ENCODE measurements at places on chromosomes 3 and 15. TPM values are rescaled to one million over a fixed set of nuclear protein-coding genes. Genes with fewer than 3 reads are reported as not detected.

- H3K4me1 ChIP-seq: peaks cover 21% of the 10 kb centered on the region
- no peaks in the 10 kb centered on the region for H3K27me3 ChIP-seq
- peaks cover 2% of the 10 kb centered on the region for H3K36me3 ChIP-seq
- H3K27ac ChIP-seq: no peak overlapping the region
These were observed 21.9 kb downstream of the MAPKBP1 start for GRCh38 chr15:41795996-41796856.

- H3K27me3 ChIP-seq: no peaks in the 10 kb centered on the region
- H3K27ac ChIP-seq: peak overlapping the region; percentile 84
- no peaks in the 10 kb centered on the region for H3K36me3 ChIP-seq
These were observed 70.8 kb downstream of the TBC1D2B start for GRCh38 chr15:78006567-78007205.

GRCh38 chr3:26004172-26004571, 214.3 kb downstream of the OXSM start:
- no peak for DNase-seq
- no peaks in the 10 kb centered on the region for H3K27me3 ChIP-seq
- no peak overlapping the region for H3K4me3 ChIP-seq
- no peaks in the 10 kb centered on the region for H3K4me1 ChIP-seq
- H3K36me3 ChIP-seq: no peaks in the 10 kb centered on the region
- H3K27ac ChIP-seq: no peak overlapping the region

UPK1B gene
- not detected for total RNA-seq

- H3K4me3 ChIP-seq: no peak overlapping the region
- no peaks in the 10 kb centered on the region for H3K4me1 ChIP-seq
- H3K27ac ChIP-seq: no peak overlapping the region
- H3K27me3 ChIP-seq: no peaks in the 10 kb centered on the region
These were observed 47.9 kb upstream of the ZSCAN2 start for GRCh38 chr15:84552896-84553295.

DNA sequence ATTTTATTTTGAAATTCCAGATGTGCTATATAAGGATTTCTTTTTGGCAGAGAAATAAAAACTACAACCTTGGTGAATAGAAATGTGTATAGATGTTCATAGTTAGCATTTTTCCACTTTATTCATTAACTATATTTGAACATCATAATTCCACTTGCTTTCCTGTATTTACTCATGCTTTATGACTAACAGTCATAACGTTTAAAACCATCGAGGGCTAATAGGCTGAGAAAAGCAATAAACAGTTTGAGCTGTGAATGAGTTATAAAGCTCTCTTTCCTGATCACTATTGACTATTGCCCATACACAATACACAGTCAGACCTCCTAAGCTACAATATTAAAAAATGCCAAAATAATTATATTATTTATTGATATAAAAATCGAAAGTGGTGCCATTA, 502.1 kb upstream of the RASGRP1 start:
- H3K4me3 ChIP-seq: no peak overlapping the region
- DNase-seq: no peak
- no peaks in the 10 kb centered on the region for H3K36me3 ChIP-seq
- no peaks in the 10 kb centered on the region for H3K4me1 ChIP-seq
- H3K27me3 ChIP-seq: peaks cover 3% of the 10 kb centered on the region

DNA sequence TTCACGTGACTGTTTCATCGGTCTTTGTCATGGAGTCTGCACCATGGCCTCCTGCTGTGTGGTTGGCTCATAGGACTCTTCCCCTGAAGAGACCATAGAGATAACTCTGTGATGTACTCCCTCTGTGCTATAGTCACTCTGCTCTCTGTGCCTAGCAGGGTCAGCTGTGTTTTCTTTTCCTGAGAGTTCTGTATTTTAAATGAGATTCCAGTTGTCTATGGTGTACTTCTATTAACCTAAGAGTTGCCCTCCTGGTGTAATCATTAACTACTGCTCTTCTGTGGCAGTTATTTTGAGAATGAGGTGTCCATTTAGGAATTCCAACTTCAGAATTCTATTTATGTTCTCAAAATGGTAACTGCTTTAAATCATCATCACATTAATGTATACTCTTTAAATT, 114.5 kb upstream of the ARPP21 start:
- H3K36me3 ChIP-seq: no peaks in the 10 kb centered on the region
- no peak for DNase-seq
- H3K27me3 ChIP-seq: no peaks in the 10 kb centered on the region

- H3K27ac ChIP-seq: no peak overlapping the region
- H3K4me3 ChIP-seq: no peak overlapping the region
- no peak for DNase-seq
- no peaks in the 10 kb centered on the region for H3K4me1 ChIP-seq
- no peaks in the 10 kb centered on the region for H3K36me3 ChIP-seq
These were observed 39.2 kb upstream of the BCL2A1 start for GRCh38 chr15:80010131-80010673.

DNA sequence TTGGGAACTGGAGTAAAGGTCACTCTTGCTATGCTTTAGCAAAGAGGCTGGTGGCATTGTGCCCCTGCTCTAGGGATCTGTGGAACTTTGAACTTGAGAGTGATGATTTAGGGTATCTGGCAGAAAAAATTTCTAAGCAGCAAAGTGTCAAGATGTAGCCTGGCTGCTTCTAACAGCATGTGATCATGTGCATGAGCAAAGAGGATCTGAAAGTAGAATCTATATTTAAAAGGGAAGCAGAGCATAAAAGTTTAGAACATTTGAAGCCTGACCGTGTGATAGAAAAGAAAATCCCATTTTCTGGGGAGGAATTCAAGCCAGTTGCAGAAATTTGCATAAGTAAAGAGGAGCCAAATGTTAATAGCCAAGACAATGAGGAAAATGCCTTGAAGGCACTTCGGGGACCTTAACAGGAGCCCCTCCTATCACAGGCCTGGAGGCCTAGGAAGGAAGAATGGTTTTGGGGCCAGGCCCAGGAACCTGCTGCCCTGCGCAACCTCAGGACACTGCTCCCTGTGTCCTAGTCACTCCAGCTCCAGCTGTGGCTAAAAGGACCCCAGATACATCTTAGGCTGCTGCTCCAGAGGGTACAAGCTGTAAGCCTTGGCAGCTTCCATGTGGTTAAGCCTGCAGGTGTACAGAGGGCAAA, 212.2 kb upstream of the LINGO1 start:
- peaks cover 42% of the 10 kb centered on the region for H3K27me3 ChIP-seq
- no peak for DNase-seq
- H3K27ac ChIP-seq: no peak overlapping the region

SNURF gene
- total RNA-seq: 26.8 TPM

SLC28A1 gene
- 0.49 TPM for total RNA-seq

- no peak overlapping the region for H3K4me3 ChIP-seq
- H3K36me3 ChIP-seq: no peaks in the 10 kb centered on the region
- no peak overlapping the region for H3K27ac ChIP-seq
- H3K27me3 ChIP-seq: no peaks in the 10 kb centered on the region
These were observed 33.3 kb downstream of the BTLA start for GRCh38 chr3:112466020-112466419.

GRCh38 chr3:34024447-34025240, 226.2 kb downstream of the PDCD6IP start:
- no peaks in the 10 kb centered on the region for H3K36me3 ChIP-seq
- no peak overlapping the region for H3K4me3 ChIP-seq
- DNase-seq: peak; percentile 13
- no peaks in the 10 kb centered on the region for H3K4me1 ChIP-seq
- no peaks in the 10 kb centered on the region for H3K27me3 ChIP-seq

NR2F2 gene
- total RNA-seq: 14.7 TPM

DNA sequence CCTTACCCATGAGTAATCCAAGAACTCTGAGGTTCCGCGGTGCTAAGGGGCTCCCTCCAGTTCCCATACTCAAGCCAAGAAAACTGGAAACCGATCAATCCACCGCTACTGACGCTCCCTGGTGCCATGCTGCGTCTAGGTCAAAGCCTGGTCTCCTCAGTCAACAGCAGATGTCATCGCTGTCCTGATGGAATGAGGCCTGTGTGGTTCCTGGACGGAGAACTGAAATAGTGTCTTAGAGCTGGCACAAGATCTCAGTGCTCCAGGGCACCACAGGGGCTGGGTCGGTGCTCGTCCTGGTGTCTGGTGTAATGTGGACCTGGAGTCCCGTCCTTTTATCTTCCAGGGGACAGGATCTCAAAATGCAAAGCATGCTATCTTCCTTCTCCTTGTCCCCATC, 373.9 kb upstream of the CFAP20DC start:
- H3K4me1 ChIP-seq: no peaks in the 10 kb centered on the region
- DNase-seq: no peak
- no peak overlapping the region for H3K4me3 ChIP-seq
- no peaks in the 10 kb centered on the region for H3K36me3 ChIP-seq
- no peaks in the 10 kb centered on the region for H3K27me3 ChIP-seq

GRCh38 chr15:65796610-65797078, 4.6 kb upstream of the DENND4A start:
- no peaks in the 10 kb centered on the region for H3K36me3 ChIP-seq
- H3K27me3 ChIP-seq: no peaks in the 10 kb centered on the region
- no peak for DNase-seq
- no peak overlapping the region for H3K27ac ChIP-seq
